ENCODE measurements at places on chromosomes 5 and 9. TPM values are rescaled to one million over a fixed set of nuclear protein-coding genes. Genes with fewer than 3 reads are reported as not detected.

Gene GRK6
- total RNA-seq = 13.7 TPM

Gene MCIDAS
- total RNA-seq = 1.3 TPM

Gene CDX1
- total RNA-seq = not detected

Gene KIF20A
- total RNA-seq = 0.26 TPM

Gene SOHLH1
- not detected for total RNA-seq

Gene SLC6A18
- not detected for total RNA-seq

Gene ZSWIM6
- total RNA-seq = 8.8 TPM

Gene DBN1
- total RNA-seq = 29.0 TPM

Gene MAP1B
- total RNA-seq = 69.9 TPM

Gene DNAI1
- total RNA-seq = 0.99 TPM

Gene IFNE
- 0.26 TPM for total RNA-seq

Gene BARHL1
- not detected for total RNA-seq

DNA sequence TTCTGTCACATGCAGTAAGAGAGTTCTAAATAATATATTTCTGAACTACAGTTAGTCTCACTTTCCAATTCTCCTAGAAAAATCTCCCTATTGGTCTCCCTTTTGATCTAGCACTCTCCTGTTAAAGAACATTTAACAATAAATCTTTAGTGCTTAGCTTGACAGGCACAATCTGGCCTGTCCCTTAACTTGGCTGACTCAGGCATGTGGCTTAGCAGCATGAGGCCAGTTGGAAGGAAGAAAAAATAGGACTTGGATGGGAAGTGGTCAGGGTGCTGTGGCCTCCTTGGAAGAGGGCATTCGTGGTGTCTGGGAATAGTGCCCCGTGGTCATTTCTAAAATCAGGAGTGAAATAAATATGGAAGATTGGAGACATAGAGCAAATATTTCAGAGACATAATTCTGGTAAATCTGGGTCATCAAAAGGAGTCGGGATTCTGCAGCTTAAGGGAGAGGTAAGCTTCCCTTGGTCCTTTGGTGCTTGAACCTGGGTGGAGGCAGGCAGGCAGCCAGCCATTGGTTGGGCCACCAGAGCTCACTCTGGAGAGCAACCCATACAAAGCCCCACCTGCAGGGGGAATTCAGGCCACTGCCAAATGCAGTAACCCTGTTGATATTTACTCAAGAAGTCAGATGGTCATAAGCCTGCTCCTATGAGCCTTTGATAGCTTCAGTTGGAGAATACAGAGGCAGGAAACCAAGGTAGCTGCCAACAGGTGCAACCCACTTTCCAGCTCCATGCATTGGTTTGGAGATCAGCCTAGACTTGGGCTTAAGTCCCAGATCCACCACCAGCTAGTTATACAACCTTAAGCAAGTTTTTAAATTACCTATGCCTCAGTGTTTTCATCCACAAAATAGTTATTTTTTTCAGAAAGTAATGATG, 28.8 kb upstream of the TLE4 start:
- no peaks in the 10 kb centered on the region for H3K36me3 ChIP-seq
- no peaks in the 10 kb centered on the region for H3K27me3 ChIP-seq
- no peak for DNase-seq
- no peak overlapping the region for H3K4me3 ChIP-seq
- no peak overlapping the region for H3K27ac ChIP-seq

- H3K4me3 ChIP-seq = no peak overlapping the region
- no peak overlapping the region for H3K27ac ChIP-seq
- H3K27me3 ChIP-seq = no peaks in the 10 kb centered on the region
- no peaks in the 10 kb centered on the region for H3K4me1 ChIP-seq
- no peaks in the 10 kb centered on the region for H3K36me3 ChIP-seq
Measured at GRCh38 chr5:120162321-120162720, 301.8 kb upstream of the PRR16 start.

DNA sequence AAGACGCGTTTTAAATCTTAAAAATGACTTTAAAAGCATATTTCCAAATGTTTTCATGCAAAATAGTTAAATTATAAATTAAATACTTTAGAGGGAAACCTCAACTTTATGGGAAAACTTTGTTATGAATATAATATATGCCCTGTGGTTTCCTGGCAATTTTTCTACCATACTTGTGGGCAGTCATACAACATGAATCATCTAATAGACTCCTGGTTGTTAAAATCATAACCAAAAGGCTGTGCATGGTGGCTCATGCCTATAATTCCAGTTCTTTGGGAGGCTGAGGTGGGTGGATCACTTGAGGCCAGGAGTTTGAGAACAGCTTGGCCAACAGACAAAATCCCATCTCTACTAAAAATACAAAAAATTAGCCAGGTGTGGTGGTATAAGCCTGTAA, 18.2 kb downstream of the ATP10B start:
- H3K27me3 ChIP-seq = no peaks in the 10 kb centered on the region
- H3K27ac ChIP-seq = no peak overlapping the region
- no peak for DNase-seq
- no peaks in the 10 kb centered on the region for H3K36me3 ChIP-seq
- peaks cover 13% of the 10 kb centered on the region for H3K4me1 ChIP-seq
- H3K4me3 ChIP-seq = no peak overlapping the region

DNA sequence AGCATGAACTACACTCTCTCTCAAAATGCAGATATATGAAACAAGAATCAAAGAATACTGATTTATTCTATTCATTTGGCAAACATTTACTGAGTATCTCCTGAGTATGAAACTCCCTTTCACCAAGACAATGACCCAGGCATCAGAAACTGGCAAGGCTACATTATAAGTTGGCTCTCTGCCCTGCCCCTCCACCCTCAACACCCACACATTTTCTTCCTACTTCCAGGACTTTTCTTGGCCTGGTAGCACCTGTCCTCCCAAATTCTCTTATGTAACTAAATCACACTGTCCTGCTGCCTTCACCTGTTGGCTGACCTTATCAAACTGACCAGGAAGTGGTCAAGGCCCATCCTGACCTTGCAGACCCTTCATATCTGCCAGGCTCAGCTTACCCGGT, 3.5 kb downstream of the RASEF start:
- peaks cover 40% of the 10 kb centered on the region for H3K4me1 ChIP-seq
- no peaks in the 10 kb centered on the region for H3K36me3 ChIP-seq
- H3K27ac ChIP-seq = peak overlapping the region; percentile 99
- DNase-seq = peak; percentile 23
- no peak overlapping the region for H3K4me3 ChIP-seq

- H3K36me3 ChIP-seq = no peaks in the 10 kb centered on the region
- H3K4me3 ChIP-seq = no peak overlapping the region
- peaks cover 14% of the 10 kb centered on the region for H3K4me1 ChIP-seq
- DNase-seq = no peak
Measured at GRCh38 chr5:74382987-74383593, 257.4 kb downstream of the ENC1 start.

DNA sequence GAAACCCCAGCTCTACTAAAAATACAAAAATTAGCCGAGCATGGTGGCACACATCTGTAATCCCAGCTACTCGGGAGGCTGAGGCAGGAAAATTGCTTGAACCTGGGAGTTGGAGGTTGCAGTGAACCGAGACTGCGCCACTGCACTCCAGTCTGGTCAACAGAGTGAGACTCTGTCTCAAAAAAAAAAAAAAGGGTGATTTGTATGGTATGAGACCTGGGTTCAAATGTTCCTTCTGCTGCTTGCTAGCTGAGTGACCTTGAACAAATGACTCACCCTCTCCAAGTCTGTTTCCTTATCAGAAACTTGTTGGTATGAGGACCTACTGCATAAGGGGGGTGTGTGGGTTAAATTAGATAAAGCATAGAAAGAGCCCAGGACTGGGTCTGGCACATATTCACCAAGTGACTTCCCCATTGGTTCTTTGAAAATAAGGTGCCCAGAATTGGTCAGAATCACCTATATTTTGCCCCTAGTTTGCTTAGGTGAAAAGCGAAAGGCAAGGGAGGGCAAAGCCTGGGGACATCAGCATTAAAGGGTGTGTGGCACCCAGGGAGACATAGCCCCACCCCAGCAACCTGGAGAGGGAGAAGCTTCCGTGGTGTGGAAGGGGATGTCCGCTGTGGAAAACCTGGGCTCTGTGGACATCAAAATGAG, 9.9 kb downstream of the SLC25A25 start:
- H3K4me1 ChIP-seq = peaks cover 70% of the 10 kb centered on the region
- no peak overlapping the region for H3K4me3 ChIP-seq
- H3K27ac ChIP-seq = peak overlapping the region; percentile 84
- no peaks in the 10 kb centered on the region for H3K36me3 ChIP-seq
- H3K27me3 ChIP-seq = no peaks in the 10 kb centered on the region

DNA sequence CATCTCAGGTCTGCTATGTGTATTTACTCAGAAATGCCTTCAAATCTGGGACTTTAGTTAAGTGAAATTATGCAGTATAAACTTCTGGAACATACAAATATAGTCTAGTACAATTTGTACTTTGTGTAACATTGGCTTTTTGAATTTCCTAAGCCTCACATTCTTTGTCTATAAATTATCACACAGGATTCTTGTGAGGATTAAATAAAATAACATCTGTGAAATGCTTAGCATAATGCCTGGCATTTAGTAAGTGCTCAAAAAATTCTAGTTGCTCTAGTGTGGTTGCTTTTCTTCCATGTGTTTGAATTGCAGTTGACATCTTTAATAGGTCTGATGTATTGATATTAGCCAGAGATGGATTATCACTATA, 2.6 kb downstream of the HMMR start:
- no peak overlapping the region for H3K27ac ChIP-seq
- H3K4me3 ChIP-seq = no peak overlapping the region
- H3K36me3 ChIP-seq = no peaks in the 10 kb centered on the region
- H3K4me1 ChIP-seq = peaks cover 26% of the 10 kb centered on the region

- no peaks in the 10 kb centered on the region for H3K27me3 ChIP-seq
- no peak for DNase-seq
- H3K36me3 ChIP-seq = no peaks in the 10 kb centered on the region
- H3K4me1 ChIP-seq = no peaks in the 10 kb centered on the region
- no peak overlapping the region for H3K4me3 ChIP-seq
Measured at GRCh38 chr9:110446171-110446570, 108.5 kb upstream of the TXNDC8 start.

GRCh38 chr5:96133341-96134079, 171.9 kb upstream of the ELL2 start:
- no peaks in the 10 kb centered on the region for H3K36me3 ChIP-seq
- DNase-seq = no peak
- H3K27ac ChIP-seq = no peak overlapping the region
- no peaks in the 10 kb centered on the region for H3K27me3 ChIP-seq

DNA sequence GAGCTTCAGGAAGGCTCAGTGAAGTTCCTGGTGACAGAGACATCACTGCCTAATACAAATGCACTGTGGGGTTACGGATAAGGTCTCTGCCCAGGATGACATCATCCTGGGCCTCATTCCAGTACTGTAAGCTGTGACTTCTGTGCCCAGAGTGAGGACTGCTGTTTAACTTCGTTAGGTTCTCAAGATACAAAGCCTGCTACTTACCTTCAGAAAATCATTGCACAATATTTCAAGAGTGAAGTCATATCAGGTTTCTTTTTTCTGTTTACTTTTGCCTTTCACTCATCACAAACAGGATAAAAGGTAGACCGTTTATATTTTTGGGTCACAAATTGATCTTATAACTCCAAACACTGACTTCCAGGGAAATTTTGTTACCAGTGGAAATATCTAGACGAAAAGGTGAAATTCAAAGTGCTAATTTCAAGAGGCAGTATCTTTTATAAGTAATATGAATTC, 241.2 kb downstream of the PIK3R1 start:
- no peaks in the 10 kb centered on the region for H3K36me3 ChIP-seq
- peak overlapping the region; percentile 68 for H3K27ac ChIP-seq
- peak; percentile 85 for DNase-seq
- no peaks in the 10 kb centered on the region for H3K27me3 ChIP-seq
- peaks cover 48% of the 10 kb centered on the region for H3K4me1 ChIP-seq

- H3K36me3 ChIP-seq = no peaks in the 10 kb centered on the region
- H3K27me3 ChIP-seq = no peaks in the 10 kb centered on the region
- no peak overlapping the region for H3K4me3 ChIP-seq
- H3K27ac ChIP-seq = no peak overlapping the region
Measured at GRCh38 chr9:129587487-129588262, 33.2 kb downstream of the C9orf50 start.

DNA sequence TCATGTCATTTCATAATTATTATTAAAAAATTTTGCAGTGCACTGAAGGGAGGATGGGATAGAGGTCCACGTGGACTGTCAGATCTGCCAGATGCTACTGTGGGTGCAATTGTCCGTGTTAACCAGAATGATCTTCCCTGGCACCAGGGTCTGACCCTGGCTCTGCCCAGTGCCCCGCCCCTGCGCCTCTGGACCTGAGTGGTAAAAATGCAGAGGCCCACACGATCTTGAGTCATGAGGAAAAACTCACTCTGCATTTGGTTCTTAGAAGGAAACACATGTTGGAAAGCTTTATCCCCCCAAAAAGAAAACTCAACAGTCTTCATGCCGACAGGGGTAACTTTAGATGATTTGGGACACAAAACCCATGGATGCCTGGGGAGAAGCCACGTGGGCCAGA, 20.1 kb upstream of the BARX1 start:
- no peak for DNase-seq
- no peak overlapping the region for H3K4me3 ChIP-seq
- H3K27me3 ChIP-seq = no peaks in the 10 kb centered on the region

DNA sequence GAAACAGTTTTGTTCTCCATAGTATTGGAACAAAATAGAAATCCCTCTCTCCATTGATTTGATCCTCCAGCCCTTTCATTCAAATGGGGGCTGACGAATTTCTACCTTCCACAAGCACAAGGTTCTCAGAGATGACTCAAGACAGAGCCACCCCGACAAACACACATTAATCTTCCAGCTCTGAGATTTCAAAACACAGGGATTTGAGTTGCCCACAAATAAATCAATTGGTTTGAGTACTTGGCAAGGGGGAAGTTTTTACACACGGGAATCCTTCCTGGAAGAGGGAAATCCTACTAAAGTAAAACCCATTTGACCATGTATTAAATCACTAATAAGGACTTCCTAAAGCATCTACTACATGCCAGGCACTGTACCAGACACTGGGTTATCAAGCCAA, 5.4 kb downstream of the ADRA1B start:
- H3K27ac ChIP-seq = no peak overlapping the region
- no peaks in the 10 kb centered on the region for H3K27me3 ChIP-seq
- DNase-seq = no peak
- H3K4me1 ChIP-seq = peaks cover 10% of the 10 kb centered on the region

- no peaks in the 10 kb centered on the region for H3K27me3 ChIP-seq
- H3K4me3 ChIP-seq = no peak overlapping the region
- no peak for DNase-seq
- H3K36me3 ChIP-seq = no peaks in the 10 kb centered on the region
Measured at GRCh38 chr9:34079181-34079580, 30.5 kb upstream of the UBAP2 start.

GRCh38 chr9:16406526-16407225, 463.8 kb downstream of the BNC2 start:
- H3K27ac ChIP-seq = no peak overlapping the region
- H3K4me3 ChIP-seq = no peak overlapping the region
- no peaks in the 10 kb centered on the region for H3K27me3 ChIP-seq
